Kasumi-1 (cell line): ENCODE measurements at places on chromosomes 2 and 18.
A peak's percentile ranks its signal among the peaks of the same experiment; 100 is the strongest.

GRCh38 chr2:172253190-172254052 is 150.7 kb upstream of the DLX2 start:
- peak; percentile 99 for DNase-seq

- no peak for DNase-seq
Measured at GRCh38 chr2:212141499-212141898, 397.1 kb downstream of the ERBB4 start.

GRCh38 chr2:136000502-136000901 is 15.1 kb upstream of the DARS1 start:
- no peak for DNase-seq

DNA sequence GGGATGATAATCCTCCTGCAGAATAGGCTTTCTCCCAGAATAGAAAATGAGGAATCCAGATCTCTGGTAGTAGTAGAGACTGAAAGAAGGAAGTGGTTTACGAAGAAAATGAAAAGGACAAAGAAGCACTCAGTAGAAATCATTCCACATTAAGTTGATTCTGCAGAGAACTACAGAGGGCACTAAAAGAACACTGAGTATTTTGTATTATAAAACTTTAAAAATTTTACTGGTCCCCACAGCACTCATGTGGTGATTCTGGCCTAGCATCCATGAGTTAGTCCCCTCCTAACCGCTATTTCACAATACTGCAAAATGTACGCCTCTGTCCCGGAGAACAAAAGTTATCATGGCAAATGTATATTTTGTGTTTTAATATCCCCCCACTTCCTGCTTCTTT is 42.9 kb upstream of the SLC35F5 start:
- DNase-seq = peak; percentile 79

DNA sequence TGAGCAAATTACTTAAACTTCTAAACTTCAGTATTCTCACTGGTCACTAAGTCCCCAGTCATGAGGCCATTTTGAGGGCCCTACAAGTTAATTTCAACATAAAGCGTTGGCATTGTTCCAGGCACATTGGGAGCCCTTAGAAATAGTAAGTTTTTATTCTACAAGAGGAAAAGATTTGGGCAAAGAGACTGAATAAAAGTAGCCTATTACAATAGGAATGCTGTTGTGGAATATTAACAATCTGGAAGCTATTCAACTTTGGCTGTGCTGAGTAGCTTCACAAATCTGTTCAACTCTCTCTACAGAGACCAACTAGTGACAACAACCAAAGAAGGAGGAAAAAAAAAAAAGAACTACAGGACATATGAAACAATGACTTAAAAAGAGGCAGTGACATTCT is 1287.5 kb upstream of the NXPH2 start:
- DNase-seq = no peak

- DNase-seq = peak; percentile 78
Measured at GRCh38 chr18:49476664-49477411, 10.2 kb downstream of the C18orf32 start.

- DNase-seq = no peak
Measured at GRCh38 chr18:58526425-58527284, 102.2 kb downstream of the ALPK2 start.

DNA sequence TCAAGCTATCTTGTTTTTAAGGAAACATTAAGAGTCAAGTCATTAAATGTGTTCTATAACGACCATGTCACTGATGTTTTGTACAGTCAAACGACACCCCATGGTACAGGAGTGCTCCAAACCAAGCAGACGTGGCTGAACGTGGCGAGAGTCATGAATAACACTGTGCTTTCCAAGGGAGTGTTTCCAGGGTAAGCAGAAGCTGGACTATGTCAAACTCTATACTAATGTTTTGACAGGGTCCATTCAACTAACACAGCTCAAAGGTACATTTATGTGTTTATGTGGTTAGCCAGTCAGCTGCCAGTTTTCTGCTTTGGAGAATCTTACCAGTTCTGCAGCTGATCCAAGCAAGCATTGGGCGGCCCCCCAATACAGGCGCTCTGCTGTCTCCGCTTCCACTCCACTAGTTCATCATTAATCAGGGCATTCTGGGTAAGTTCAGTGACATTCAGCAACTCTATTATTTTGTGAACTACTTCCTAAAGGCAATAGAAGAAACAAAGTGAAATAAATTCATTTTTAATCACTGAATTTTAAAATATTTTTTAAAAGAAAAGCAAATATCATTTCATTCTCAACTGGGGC is 16.4 kb downstream of the STAT1 start:
- no peak for DNase-seq

- DNase-seq = peak; percentile 93
Measured at GRCh38 chr2:201860636-201861066, 54.3 kb downstream of the CDK15 start.

DNA sequence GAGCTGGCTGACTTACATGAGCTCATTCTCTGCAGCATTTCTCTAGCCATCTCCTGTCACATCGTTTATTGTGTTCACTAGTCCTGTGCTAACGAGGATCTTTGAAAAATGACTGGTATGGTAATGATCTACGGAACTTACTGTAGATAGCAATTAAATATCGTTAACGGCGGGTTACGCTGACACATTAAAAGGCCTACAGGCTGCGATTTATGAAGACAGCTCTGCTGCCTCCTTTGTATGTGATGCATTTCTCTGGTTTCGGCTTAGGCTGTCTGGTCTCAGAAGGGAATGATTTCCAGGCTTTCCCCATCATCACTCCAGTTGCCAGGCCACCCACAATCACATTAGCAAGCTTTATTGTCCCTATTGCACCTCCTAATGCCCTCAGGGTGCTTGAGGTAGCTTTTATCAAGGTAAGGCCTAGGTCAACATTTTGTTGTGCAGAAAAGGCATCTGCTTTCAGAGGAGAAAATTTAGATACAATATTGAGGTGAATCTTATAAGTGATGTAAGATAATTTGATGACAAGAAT is 284.4 kb downstream of the SOX11 start:
- DNase-seq = no peak

DNA sequence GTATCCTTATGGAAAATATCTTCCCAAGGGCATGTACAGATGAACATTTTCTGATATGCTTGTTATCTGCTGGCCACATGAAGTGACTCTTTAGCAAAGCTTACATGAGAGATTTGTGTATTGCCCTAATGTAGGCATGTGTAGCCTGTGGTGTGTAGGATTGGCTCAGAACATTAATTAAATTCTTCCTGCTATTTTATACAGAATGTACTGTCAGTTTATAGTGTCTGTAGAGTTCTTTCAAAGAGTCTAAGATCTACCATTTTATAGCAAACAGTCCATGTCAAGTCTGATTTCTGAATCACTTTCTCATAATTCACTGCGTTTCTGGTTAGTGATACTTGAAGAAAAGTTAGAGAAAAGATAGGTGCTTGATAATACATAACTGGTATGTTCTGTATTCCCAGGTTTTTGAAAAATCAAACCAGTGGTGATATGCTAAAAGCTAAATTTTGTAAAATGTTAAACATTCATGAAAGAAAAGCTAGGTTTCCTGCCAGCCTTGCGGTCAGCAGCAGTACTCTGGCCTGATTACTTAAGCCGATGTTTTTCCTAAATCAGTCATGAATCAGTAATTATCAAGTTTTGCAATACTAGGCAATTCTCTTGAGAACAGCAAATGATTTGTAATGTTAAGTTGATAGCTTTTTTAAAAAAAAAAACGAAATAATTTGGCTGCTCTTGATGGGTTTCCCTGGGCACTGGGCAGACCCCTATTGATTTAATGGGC is 30.9 kb upstream of the EFEMP1 start:
- no peak for DNase-seq

- no peak for DNase-seq
Measured at GRCh38 chr2:134489732-134490384, 228.9 kb downstream of the TMEM163 start.

DNA sequence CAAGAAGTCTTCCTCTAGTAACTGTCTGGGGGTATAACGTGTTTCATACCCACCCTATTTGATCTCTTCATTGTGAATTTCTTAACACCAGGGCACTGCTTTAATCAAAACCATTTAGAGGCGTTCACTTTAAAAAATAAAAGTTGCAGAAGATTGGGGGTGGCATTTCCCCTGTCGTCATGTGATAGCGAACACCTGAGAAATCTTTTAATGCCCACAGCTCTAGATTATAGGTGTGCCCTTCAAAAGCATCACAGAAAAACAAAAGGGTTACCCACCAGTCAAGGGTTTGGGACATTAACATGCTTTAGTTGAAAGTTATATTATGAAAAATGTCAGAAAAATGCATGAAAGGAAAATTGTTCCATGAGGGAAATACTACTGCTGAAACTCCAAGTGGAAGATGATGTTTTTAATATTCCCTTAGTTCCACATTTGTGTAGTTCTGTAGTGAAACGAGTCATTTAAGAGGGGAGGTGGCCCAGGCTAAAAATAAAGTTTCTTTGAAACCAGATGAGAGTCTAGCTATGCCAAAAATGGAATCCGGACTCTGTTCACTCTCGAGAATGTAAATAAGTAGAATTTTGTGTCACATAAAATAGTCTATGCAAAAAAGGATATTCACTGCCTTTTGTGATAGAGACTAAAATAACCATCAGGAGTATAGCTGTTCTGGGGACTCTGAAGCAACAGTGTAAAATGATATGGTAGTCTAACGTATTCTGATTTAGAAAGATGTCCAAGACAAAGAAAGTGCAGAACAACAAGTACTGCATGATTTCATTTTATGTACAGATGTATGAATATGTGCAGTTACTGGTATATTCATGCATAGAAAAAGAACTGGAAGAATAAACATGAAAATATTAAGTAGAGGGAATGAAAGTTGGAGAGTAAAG is 95.3 kb downstream of the TMEM247 start:
- DNase-seq = no peak

- DNase-seq = no peak
Measured at GRCh38 chr2:25257032-25257552, 84.6 kb downstream of the DNMT3A start.

- DNase-seq = no peak
Measured at GRCh38 chr2:240134956-240135520, 1.1 kb downstream of the COPS9 start.

DNA sequence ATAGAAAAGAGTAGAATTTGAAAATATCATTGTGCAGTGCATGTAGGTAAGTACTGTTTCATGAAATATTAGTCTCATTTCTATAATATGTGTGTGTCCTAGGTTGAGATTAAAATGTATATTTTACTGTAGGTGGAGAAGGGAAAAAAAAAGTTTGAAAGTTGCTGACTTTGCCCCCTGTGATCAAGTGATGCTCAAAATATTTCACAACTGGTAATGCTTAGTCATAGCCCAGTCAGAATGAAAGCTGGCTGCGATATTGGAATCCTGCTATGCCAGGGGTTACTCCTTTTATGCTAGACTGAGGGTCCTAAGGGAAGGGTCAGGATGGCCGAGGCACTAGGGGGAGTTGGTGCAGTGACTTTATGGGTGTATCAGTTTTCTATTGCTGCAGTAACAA is 19.5 kb upstream of the CFAP36 start:
- no peak for DNase-seq

DNA sequence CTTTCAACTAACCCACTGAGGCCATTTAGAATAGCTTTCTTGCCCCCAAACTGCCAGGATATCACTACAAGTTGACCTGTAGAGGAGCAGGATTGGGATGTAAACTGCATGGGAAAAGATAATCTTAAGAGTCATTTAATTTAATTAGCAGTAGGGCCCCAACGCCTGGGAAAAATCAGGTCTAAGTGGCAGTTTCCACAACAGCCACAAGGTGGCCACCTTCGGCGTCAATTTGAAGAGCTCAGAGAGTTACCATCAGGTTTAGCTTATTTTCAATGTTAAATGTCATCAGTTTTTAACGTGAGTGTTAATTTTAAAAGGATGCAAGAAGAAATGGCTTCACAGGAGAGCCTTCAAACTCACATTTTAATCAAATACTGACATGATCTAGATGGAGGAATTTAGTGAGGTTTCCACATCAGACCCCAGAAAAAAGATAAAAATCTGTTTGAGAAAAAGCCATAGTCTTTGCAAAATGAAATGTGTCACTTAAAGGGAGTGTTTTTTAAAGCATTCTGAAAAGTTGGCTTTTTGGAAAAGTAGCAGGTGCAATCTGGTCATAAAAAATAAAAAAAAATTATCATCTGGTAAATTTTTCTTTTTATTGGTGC is 77.3 kb upstream of the UPP2 start:
- DNase-seq = peak; percentile 76

GRCh38 chr2:133265432-133265949 is 302.8 kb downstream of the NCKAP5 start:
- no peak for DNase-seq

DNA sequence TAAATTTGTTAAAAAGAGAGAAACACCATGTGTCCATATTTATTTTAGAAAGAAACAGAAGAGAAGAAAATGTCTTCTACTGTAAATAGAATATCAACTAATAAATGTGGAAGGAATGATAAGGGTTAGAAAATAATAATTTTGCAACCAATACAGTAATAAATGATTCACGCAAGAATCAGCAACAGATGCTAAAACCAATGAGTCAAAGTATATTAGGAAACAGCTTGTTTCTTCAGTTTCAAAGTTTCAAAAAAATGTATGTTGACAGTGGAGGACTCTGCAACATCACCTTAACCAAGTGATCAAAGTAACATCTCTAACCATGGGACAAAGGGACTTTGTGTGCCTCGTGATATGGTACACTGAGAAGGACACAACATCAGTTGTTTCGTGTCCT is 147.0 kb downstream of the TWIST2 start:
- no peak for DNase-seq

- DNase-seq = no peak
Measured at GRCh38 chr2:133721118-133721517, 152.9 kb upstream of the NCKAP5 start.

DNA sequence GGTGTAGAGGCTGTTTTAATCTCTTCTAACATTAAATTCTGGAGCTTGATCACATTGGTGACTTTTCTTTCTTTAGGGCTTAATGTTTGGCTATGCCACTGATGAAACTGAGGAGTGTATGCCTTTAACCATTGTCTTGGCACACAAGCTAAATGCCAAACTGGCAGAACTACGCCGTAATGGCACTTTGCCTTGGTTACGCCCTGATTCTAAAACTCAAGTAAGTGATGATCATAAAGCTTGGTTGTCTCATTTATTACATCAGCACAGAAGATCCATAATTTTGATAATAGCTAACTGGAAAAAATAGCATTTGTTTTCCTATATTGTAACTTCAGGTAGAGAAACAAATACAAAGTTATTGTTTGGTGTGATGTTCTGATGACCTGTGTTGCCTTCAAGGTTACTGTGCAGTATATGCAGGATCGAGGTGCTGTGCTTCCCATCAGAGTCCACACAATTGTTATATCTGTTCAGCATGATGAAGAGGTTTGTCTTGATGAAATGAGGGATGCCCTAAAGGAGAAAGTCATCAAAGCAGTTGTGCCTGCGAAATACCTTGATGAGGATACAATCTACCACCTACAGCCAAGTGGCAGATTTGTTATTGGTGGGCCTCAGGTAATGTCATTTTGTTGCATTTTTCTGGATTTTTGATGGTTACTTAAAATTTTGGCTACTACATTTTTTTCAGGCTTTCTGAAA is 2.9 kb downstream of the MAT2A start:
- DNase-seq = no peak

GRCh38 chr2:4909346-4910009 is 782.7 kb upstream of the SOX11 start:
- DNase-seq = no peak

- peak; percentile 56 for DNase-seq
Measured at GRCh38 chr2:84856787-84857186, 24.1 kb downstream of the TRABD2A start.
